HFFc6 (cell line): ENCODE measurements at places on chromosomes 13 and 19. TPM values are rescaled to one million over a fixed set of nuclear protein-coding genes. Genes with fewer than 3 reads are reported as not detected.

The ZNF433 gene
- total RNA-seq: 3.1 to 3.7 TPM (median 3.7 TPM) in 3 replicates

The SHD gene
- not detected in 3 replicates for total RNA-seq

The NLRP7 gene
- total RNA-seq: not detected in 2 replicates

The ZSCAN4 gene
- not detected in 3 replicates for total RNA-seq

The MIR17HG gene
- 0.40 to 1.0 TPM (median 0.92 TPM) in 3 replicates for total RNA-seq

The C5AR1 gene
- total RNA-seq: 0.39 to 0.78 TPM (median 0.62 TPM) in 3 replicates

The SIGLEC8 gene
- not detected in 3 replicates for total RNA-seq

The CD209 gene
- not detected in 2 replicates for total RNA-seq

- no peak overlapping the region for H3K4me3 ChIP-seq
- peaks cover 8% of the 10 kb centered on the region for H3K27me3 ChIP-seq
- H3K36me3 ChIP-seq: no peaks in the 10 kb centered on the region
- no peak for DNase-seq
- H3K27ac ChIP-seq: no peak overlapping the region
Observed at GRCh38 chr13:76808927-76809326, 77.3 kb downstream of the KCTD12 start.

DNA sequence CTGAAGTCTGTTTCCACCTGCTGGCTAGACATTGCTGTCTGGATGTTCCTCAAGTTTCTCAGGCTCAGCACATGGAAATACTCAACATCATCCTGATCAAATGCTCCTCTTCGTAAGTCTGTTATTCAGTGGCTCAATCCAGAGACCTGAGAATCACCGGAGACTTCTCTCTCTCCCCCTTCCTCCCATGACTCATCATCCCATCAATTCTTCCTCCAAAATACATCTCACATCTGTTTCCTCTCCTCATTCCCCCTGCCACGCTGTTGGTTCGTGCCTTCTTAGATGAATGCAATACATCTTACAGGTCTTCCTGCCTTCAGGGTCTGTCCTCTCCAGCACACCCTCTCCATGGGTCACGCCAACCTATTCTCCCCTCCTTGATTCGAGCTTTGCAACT, 7.4 kb upstream of the RXFP2 start:
- H3K4me3 ChIP-seq: no peak overlapping the region
- no peaks in the 10 kb centered on the region for H3K36me3 ChIP-seq
- DNase-seq: no peak
- no peak overlapping the region for H3K27ac ChIP-seq

DNA sequence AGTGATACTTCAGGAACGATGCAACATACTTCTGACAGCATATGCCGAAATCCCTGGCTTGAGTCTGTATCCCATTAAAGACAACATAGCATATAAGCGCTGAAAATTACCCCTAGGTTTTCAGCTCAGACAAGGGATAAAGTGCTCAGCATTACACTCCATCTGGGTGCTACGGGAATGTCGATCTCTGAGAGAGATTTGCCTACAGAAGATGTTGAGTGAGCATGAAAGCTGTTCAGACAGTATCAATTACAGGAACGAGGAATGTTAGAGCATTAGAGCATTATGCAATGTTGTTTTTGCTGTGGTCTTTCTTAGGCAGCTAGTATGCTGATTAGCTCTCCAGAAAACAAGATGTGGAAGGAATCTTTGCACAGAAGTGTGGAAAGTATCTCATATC, 484.5 kb downstream of the LIG4 start:
- H3K4me3 ChIP-seq: no peak overlapping the region
- H3K27me3 ChIP-seq: no peaks in the 10 kb centered on the region
- H3K27ac ChIP-seq: no peak overlapping the region
- no peak for DNase-seq

- H3K36me3 ChIP-seq: peaks cover 42% of the 10 kb centered on the region
- H3K27me3 ChIP-seq: peaks cover 1% of the 10 kb centered on the region
- peaks cover 58% of the 10 kb centered on the region for H3K4me1 ChIP-seq
- no peak for DNase-seq
- no peak overlapping the region for H3K27ac ChIP-seq
Observed at GRCh38 chr13:33224686-33225085, 60.9 kb downstream of the STARD13 start.

GRCh38 chr19:48656840-48657474, 11.0 kb upstream of the CA11 start:
- peak overlapping the region; percentile 57 for H3K27ac ChIP-seq
- H3K4me3 ChIP-seq: peak overlapping the region; percentile 22
- no peaks in the 10 kb centered on the region for H3K36me3 ChIP-seq
- H3K27me3 ChIP-seq: no peaks in the 10 kb centered on the region; the same call in 1 of the 2 replicates
- DNase-seq: peak; percentile 87
- peaks cover 20% of the 10 kb centered on the region for H3K4me1 ChIP-seq

- no peak overlapping the region for H3K4me3 ChIP-seq
- H3K4me1 ChIP-seq: peaks cover 26% of the 10 kb centered on the region
- H3K27ac ChIP-seq: peak overlapping the region; percentile 8; the same call in 1 of the 2 replicates
- no peaks in the 10 kb centered on the region for H3K27me3 ChIP-seq
- no peak for DNase-seq
- no peaks in the 10 kb centered on the region for H3K36me3 ChIP-seq
Observed at GRCh38 chr13:82962397-82962796, 919.9 kb downstream of the SLITRK1 start.

DNA sequence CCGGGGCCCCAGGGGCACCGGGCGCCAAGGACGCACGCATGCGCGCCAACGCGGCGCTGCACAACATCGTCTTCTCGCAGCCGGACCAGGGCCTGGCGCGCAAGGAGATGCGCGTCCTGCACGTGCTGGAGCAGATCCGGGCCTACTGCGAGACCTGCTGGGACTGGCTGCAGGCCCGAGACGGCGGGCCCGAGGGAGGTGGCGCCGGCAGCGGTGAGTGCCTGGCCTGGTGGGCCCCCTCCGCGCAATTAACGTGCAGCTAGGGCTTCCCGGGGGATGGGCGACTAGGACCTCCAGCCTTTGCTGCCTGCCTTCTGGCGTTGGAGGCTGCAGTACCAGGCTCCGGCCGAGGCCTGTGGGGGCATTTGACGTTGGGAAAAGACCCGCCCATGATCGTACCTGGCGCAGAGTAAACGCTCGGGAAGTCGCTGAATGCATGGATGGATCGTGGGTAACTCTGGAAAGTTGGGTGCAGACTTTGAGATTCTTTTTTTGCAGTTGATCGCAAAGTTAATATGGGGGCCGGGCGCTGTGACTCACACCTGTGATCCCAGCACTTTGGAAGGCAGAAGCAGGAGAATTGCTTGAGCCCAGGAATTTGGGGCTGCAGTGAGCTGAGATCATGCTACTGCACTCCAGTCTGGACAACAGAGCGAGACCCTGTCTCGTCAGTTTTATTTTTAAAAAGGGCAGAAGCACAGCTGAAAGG, 7.3 kb downstream of the APC2 start:
- no peaks in the 10 kb centered on the region for H3K36me3 ChIP-seq
- no peak for DNase-seq
- H3K4me3 ChIP-seq: no peak overlapping the region

- DNase-seq: peak; percentile 27
- no peaks in the 10 kb centered on the region; the same call in 1 of the 2 replicates for H3K27me3 ChIP-seq
- peaks cover 23% of the 10 kb centered on the region for H3K36me3 ChIP-seq
- H3K4me1 ChIP-seq: peaks cover 31% of the 10 kb centered on the region
- peak overlapping the region; percentile 99 for H3K27ac ChIP-seq
- peak overlapping the region; percentile 100 for H3K4me3 ChIP-seq
Observed at GRCh38 chr13:38348861-38349389, 726 bp upstream of the UFM1 start.

DNA sequence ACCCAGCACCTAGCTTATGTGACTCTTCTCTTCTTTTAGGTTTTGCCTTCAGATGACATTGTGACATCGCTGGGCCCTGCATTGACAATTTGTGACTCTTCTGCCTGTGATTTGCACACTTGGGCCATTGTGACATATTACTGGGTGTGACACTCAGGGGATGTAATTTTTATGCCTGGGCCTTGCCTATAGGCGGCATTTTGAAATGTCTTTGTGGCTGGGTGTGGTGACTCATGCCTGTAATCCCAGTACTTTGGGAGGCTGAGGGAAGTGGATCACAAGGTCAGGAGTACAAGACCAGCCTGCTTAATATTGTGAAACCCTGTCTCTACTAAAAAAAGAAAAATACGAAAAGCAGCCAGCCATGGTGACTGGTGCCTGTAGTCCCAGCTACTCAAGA, 28.4 kb upstream of the ZNF681 start:
- H3K4me3 ChIP-seq: no peak overlapping the region
- peaks cover 2% of the 10 kb centered on the region; the same call in 1 of the 2 replicates for H3K27me3 ChIP-seq
- peak; percentile 33 for DNase-seq
- H3K36me3 ChIP-seq: peaks cover 27% of the 10 kb centered on the region
- H3K4me1 ChIP-seq: peaks cover 16% of the 10 kb centered on the region; the same call in 1 of the 2 replicates
- H3K27ac ChIP-seq: no peak overlapping the region

GRCh38 chr19:53696951-53697350, 65.2 kb downstream of the DPRX start:
- 0 out of 2 replicates have a peak, but pooled peaks cover 9% of the 10 kb centered on the region for H3K36me3 ChIP-seq
- H3K27me3 ChIP-seq: no peaks in the 10 kb centered on the region
- no peak for DNase-seq
- no peak overlapping the region for H3K27ac ChIP-seq
- H3K4me3 ChIP-seq: no peak overlapping the region
- H3K4me1 ChIP-seq: no peaks in the 10 kb centered on the region

- H3K4me3 ChIP-seq: no peak overlapping the region
- H3K36me3 ChIP-seq: no peaks in the 10 kb centered on the region; the same call in 1 of the 2 replicates
- no peak for DNase-seq
- H3K4me1 ChIP-seq: no peaks in the 10 kb centered on the region
- no peak overlapping the region for H3K27ac ChIP-seq
- no peaks in the 10 kb centered on the region for H3K27me3 ChIP-seq
Observed at GRCh38 chr13:25887962-25888655, 163.7 kb downstream of the SHISA2 start.

- peaks cover 11% of the 10 kb centered on the region for H3K4me1 ChIP-seq
- H3K4me3 ChIP-seq: peak overlapping the region; percentile 83
- peaks cover 14% of the 10 kb centered on the region for H3K27me3 ChIP-seq
- H3K27ac ChIP-seq: peak overlapping the region; percentile 84
- DNase-seq: peak; percentile 89
Observed at GRCh38 chr19:1249298-1249989, 1.1 kb downstream of the MIDN start.

DNA sequence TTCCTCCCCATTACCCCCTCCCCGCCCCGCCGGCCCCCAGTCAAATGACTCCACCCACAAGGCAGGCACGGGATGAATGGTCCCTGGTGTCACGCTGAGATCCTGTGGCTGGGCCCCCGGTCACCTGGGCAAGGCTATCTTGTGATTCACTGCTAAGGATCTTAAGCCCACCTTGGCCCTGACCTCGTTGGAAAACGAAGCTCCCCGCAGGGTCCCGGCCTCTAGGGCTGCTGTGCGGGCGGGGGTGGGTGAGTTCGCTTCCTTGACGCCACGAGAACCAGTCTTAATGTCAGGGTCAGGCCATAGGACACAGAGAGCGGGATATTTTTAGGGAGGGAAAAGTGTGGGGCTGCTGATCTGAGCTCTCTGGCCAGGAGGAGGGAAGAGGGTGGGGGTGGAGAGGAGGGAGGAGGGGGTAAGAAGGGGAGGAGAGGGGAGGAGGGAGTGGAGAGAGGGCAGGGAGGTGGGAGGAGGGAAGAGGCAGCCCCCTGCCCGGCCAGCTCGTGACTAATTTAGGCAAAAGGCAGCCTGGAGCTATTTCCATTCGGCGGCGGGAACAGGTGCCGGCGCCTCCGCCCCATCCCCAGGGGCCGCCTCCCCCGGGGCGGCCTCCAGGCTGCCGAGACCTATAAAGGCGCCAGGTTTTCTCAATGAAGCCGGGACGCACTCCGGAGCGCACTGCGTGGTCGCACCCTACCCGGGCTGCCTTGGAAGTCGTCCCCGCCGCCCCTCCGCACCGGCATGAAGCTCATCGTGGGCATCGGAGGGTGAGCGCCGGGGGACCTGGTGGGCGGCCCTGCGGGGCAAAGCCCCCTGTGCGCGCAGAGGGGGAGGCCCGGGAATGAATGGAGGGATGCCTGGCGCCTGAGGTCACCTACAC, at the start of gene NMRK2:
Gene NMRK2 (plus strand): TSS at position 139 of the 880 bp plus-strand sequence. CDS start 603 bp downstream, at position 742.
- H3K36me3 ChIP-seq: no peaks in the 10 kb centered on the region
- H3K27me3 ChIP-seq: peaks cover 22% of the 10 kb centered on the region
- DNase-seq: no peak
- H3K4me3 ChIP-seq: no peak within 1 kb of the TSS
- no peak within 1 kb of the TSS for H3K27ac ChIP-seq

DNA sequence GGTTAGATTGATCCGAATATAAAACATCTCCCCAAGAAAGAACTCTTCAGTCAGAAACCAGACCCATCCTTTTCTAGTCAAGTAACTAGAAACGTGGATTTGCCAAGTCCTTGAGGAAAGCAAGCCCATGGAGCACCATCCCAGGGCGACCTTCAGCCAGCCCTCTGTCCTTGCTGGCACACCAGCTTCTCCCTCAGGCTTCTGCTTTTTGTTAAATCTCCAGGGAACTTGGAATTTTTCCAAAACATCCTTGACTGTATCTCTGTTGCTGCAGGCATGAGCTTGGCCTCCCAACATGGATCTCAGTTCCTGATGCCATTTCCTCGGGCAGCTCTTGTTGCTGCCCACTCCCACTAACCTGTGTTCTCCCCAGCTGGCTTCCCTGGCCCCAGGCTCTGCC, 27.1 kb upstream of the C1QTNF9 start:
- no peaks in the 10 kb centered on the region for H3K36me3 ChIP-seq
- DNase-seq: no peak
- no peaks in the 10 kb centered on the region; the same call in 1 of the 2 replicates for H3K4me1 ChIP-seq
- peaks cover 3% of the 10 kb centered on the region; the same call in 1 of the 2 replicates for H3K27me3 ChIP-seq
- no peak overlapping the region for H3K27ac ChIP-seq

DNA sequence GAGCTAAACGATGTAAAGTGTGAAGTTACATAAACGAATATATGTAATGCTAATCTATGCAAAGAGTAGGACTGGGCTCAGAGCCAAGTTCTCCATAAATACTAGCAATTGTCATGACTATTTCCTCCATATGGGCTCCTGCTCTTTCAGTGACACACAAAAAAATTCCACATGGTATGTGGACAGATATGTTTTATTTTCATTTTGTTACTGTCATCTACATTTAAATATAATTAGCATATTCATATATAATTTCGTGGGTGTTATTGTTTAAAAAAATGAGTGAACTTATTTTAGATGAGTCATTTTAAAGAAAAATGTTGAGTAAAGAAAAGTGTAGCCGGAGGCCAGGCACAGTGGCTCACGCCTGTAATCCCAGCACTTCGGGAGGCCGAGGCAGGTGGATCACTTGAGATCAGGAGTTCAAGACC, 5.0 kb upstream of the IGSF23 start:
- H3K36me3 ChIP-seq: no peaks in the 10 kb centered on the region
- DNase-seq: no peak
- no peak overlapping the region for H3K4me3 ChIP-seq
- no peak overlapping the region for H3K27ac ChIP-seq
